ENCODE measurements at places on chromosomes 1 and 21.

- no peak for DNase-seq
Measured at GRCh38 chr1:240441669-240442068, 170.3 kb downstream of the GREM2 start.

DNA sequence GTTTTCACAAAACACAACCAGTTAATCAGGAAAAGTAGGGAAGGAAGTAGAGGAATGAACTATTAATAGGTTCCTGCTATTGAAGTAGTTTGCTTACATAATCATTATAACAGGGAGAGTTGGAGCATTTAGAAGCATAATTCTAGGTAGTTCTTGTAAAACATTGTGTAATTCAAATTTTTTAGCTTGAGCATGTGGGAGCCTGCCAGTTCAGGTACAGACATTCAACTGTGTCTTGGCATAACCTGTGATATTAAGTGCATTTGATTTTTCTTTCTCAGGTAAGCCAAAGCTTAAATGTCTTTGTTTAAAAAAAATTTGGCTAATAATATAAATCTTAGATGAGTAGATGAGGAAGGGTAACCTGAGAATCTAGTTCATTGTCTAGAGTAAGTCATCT, 3.4 kb downstream of the YTHDF2 start:
- no peak for DNase-seq

DNA sequence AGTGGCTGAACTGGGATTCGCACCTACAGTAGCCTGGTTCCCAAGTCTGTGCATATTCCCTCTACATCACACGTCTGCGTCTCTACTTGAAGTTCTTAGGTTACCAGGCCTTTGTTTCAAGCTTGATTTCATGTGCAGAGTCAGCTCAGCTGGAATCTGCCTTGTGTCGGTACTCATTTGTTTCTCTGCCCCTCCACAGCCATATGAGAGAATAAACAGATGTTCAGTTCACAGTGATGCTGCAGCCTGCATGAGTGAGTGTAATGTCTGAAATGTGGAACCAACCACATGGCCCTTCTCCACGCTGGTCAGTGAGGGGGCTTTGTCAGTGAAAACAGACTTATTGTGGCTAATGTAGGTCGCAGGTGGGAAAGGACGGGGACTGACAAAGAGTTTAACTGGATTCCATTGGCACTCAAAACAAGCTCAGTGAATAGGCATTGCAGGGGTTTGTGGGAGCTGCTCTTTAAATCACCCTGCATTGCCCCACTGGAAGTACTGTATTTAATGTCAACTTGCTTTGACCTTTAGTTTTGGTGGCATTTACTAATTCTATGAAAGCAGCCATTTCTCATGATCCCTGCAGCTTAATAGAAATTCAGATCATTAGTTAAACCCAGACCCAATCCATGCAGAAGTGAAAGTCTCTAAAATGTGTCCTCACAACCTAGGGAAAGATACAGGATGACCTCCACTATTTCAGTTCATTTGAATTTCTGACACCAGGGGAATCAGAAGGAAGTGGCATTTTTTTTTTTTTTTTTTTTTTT, 136.4 kb upstream of the FAM78B start:
- no peak for DNase-seq

DNA sequence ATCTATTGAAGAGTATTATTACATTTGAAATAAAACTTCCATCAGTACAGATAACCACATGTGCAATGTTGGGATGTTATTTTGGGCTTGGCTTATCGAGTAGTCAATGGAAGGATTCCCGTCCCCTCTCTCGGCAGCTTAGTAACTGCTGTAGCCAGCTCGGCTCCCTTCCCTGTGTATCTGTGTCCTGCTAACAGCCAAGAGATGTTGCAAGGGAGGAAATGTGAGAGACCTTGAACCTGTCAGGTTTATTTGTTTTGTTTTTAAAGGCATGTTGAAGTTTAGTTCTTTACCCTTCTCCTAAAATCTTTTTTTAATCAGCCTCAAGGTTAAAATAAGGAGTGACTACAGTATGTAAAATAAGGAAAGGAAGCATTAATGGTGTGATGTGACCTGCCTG, 13.6 kb upstream of the TARS2 start:
- no peak for DNase-seq

- DNase-seq: no peak
Measured at GRCh38 chr1:176602388-176603004, 139.5 kb downstream of the PAPPA2 start.

GRCh38 chr21:43885721-43886120, 20.7 kb downstream of the AGPAT3 start:
- DNase-seq: no peak

- no peak for DNase-seq
Measured at GRCh38 chr1:82597649-82598048, 796.9 kb downstream of the ADGRL2 start.

DNA sequence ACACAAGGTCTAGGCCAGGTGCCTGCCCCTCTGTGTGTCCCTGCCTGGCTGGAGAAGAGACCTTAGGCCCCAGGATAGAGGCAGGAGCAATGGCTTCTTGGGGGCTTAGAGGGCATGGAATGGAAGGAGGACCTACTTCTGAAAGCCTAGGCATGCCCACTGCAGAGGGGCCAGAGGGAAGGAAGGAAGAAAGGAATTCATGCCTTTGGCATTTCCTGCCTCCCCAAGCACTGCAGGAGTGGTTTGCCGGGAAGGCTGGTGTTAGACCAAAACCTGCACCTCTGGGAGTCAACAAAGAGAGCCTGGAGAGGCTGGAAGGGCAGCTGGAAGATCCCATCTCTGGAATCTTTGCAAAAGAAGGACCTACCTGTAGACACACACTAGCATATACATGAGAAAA, 50.7 kb upstream of the KCNE2 start:
- no peak for DNase-seq

DNA sequence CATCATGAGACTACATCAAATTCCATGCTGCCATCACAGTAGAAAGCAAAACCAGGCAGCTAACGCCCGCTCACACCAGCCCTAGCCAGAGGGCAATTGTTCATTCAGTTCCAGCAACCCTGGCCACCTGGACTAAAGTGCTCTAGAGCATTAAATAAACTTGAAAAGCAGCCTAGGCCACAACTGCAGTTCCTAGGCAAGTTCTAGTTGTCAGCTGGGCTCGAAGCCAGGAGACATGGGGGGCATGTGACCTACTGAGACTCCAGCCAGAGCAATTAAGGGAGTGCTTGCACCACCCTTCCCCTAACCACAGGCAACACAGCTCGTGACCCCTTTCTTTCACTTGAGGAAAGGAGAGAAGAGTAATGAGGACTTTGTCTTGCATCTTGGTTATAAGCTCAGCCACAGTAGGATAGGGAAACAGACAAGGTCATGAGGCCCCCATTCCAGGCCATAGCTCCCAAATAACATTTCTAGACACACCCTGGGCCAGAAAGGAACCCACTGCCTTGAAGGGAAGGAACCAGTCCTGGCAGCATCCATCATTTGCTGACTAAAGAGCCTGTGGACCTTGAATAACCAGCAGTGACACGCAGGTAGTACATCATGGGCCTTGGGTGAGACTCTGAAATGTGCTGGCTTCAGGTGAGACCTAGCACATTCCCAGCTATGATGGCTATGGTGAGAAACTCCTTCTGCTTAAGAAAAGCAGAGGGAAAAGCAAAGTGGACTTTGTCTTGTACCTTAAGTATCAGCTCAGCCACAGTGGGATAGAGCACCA, 77.0 kb downstream of the ZZZ3 start:
- no peak for DNase-seq

GRCh38 chr1:175267716-175268416, 75.3 kb upstream of the KIAA0040 start:
- DNase-seq: no peak

- no peak for DNase-seq
Measured at GRCh38 chr21:41792711-41793110, 25.9 kb upstream of the RIPK4 start.

- no peak for DNase-seq
Measured at GRCh38 chr21:32278103-32278502, 746 bp downstream of the MIS18A start.

GRCh38 chr1:29270929-29271521, 34.7 kb downstream of the PTPRU start:
- DNase-seq: no peak

- DNase-seq: no peak
Measured at GRCh38 chr21:16568661-16569060, 838.9 kb downstream of the USP25 start.

- no peak for DNase-seq
Measured at GRCh38 chr1:36305915-36306209, 306 bp upstream of the SH3D21 start.

DNA sequence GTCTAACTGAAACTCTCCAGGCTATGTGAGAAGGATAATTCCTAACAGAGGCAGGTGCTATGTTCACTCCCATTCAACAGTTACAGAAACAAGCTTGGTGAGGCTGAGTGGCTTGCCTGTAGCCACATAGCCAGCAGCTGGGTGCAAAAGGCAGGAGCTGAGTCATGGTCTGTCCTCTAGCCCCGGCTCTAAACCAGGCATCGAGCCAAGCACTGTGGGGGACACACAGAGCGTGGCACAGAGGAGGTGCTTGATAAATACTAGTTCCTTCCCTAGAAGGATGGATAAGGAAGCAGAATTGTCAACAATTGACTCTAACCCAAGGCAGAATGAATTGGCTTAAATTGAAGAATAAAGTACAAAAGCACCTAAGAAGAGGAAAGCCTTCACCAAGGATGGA, 10.4 kb upstream of the KCNA2 start:
- no peak for DNase-seq

GRCh38 chr1:163271535-163271934, 50.2 kb upstream of the NUF2 start:
- no peak for DNase-seq

DNA sequence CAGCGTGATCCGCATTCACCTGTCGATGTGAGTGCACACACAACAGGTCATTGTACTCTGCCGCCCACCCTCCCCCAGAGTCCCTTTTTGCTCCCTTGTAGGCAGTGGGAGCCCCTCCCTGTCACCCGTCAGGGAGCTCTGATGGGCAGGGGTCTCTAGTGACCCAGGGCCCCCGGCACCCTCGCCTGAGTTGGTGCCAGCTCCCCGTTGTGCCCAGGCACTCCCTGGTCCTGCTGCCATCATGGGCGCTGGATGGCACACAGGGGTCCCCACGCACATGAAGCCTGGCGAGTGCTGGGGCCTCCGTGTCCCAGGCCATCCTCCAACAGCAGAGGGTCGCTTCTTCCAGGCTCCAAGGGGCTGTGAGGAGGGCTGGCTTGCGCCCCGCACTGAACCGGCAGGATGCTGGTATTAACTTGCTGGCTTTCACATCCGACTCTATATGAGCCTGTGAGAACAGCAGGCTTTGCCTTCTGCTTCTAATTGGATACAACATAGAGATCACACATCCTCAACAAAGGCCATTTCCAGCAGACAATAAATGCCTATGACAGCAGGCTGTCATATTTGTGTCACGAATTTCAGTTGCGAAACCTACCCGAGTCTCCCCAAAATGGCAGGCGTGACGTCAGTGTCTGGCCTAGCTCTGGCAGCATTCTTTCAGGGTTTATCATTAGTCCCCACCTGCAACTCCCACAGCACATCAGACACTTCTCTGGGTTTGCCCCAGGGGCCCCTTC, 35.4 kb downstream of the KIAA1614 start:
- DNase-seq: no peak

DNA sequence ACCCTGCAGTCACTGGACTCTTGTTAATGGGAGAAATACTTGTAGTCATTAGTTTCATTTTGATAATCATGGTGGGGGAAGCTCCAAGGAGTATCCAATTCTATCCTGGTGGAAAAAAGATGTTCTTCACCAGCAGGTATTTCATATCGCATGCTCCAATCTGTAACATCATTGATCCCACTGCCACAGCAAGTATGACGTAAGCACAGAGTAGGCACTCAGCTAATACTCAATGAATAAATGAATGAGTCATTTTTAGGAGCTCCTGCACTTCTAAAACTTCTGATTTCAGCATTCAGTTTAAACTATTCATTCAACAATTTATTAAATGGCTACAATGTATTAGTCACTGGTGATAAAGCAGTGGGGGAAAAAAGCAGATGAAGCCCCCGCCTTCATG, 30.3 kb downstream of the RXRG start:
- no peak for DNase-seq

- DNase-seq: no peak
Measured at GRCh38 chr1:41280202-41281032, 38.3 kb upstream of the SCMH1 start.

GRCh38 chr1:3609769-3610526, 1.4 kb downstream of the MEGF6 start:
- DNase-seq: no peak

DNA sequence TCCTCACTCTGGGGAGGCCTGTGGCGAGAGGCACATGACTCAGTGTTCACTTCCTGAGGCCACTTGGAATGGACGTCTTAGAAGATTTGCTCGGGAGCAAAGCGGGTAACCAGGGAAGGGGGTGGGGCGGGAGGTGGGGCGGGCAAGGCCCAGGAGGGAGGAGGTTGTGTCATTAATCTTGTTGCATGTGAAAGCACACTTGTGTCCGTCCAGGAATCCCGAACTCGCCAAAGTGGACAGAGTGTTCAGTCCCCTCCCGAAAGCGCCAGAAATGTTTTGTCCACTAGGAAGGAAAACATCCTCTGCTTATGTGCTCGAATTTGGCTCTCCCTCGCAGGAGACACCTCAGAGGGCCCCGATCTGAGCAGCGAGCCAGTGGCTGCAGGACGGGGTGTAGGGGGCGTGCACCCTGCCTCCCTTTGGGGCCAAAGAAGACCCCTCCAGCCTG, 84.2 kb downstream of the SPSB1 start:
- no peak for DNase-seq

DNA sequence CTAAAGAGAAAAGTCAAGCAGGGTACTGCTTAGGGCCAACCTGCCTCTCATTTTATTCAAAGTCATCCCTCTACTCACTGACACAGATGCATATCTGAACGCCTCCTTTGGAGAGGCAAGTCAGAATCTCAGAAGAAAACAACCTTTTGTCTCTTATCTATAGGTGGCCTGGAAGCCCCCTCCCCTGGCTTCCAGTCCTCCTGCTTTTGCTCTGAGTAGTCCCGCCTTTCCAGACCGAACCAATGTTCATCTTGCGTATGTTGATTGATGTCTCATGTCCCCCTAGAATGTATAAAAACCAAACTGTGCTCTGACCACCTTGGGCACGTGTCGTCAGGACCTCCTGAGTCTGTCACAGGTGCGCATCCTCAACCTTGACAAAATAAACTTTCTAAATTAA, 81.8 kb downstream of the WDR4 start:
- no peak for DNase-seq

DNA sequence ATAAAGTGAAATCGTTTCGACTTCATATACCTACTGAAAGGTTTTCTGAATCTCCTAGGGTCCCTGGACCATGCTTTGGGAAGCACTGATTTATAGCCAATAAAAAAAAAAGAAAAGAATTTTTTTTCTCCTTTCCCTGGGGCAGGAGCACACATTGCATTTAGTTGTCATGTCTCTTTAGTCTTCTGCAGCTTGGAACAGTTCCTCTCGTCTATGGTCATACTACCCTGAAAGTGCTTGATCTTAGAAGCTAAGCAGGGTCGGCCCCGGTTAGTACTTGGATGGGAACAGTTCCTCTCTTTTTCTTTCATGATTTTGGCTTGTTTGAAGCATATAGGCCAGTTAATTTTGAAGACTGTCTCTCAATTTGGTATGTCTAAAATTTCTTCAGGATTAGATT, 3.7 kb upstream of the SERPINC1 start:
- DNase-seq: no peak

Measured in NCI-H524 treated with DMSO at 0.1 percent for 48 hours (cell line).